Neural crest cell (in vitro differentiated cells): ENCODE measurements at places on chromosomes 1 and 21.

DNA sequence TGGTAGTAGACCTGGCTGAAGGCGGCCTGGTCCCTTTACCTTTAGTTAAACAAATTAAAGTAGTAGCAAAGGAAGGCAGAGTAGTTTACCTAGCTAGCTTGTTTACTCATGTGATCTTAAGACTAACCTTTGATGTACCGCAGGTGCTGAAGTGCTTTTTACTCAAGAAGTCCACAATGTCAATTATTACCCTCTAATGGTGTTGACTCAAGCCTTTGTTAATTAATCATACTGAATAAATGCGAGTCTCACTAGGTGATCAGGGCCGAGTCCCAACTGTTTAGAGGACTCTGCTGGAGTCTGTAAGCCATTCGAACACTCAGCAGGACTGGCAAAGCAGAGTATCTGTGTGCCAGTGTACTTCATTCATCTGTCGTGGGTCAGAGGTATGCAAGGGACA, 381.1 kb upstream of the NCAM2 start:
- DNase-seq: no peak

- DNase-seq: no peak
Observed at GRCh38 chr1:25011943-25012638, 82.0 kb upstream of the RUNX3 start.

DNA sequence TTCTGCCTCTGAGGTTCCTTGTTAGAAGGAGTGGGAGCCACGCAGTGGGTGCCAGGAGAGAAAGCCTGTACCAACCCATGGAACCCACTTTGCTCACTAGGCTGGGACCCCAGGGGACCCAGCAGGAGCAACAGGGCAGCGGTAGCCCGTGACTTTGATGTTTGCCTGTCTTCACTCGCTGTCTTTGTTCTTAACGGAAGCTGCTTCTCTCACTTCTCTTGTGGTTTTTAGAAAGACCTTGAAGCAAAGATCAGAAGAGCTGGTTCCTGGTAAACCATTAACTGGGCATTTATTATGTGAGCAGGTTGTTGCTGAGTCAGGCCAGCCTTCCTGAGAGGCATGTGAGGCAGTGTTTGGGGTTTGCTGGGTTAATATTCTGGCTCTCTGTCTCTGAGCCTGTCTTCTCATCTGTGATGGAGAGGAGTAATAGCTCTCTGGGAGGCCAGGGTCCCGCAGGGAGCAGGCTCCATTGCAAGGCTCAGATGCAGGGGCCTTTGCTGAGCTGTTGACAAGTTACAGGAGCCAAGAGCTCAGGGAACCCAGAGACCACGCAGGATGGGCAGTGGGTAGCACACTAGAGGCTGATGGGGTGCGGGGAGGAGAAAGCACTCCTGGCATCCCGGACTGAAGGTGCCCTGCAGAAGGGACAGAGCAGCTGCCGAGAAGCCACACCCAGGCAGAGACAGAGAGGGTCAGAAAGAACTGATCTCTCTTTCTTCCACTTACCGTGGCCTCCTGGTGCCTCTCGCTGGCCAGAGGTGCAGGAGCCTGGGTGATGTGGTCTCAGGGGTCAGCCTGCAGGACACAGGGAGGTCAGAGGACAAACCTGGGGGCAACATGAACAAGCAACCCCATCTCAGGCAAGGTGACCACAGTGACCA, 367.5 kb upstream of the C1orf174 start:
- DNase-seq: no peak

GRCh38 chr1:1101503-1101902, 14.4 kb downstream of the C1orf159 start:
- no peak for DNase-seq

DNA sequence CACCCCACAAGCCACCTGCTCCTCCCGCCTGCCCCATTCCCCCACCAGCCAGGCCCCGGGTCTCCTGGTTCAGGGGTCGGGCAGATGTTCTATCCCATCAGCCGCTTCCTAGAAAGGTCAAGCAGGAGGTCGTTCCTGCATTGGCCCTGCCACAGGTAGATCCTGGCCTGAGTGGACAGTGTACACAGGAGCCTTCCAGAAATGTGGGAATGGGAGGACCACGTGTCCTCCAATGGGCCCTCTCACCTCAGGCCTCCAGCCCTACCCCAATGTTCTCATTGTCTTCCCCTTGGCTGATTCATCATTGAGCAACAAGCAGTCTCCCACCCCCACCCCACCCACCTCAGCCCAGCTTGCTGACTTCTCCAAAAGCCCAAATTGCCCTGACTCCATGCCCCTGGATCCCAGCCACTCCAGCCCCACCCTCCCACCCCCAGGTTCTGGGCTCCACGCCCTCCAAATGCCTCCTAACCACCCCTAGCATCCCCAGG, 2.1 kb downstream of the S100A16 start:
- DNase-seq: no peak

- no peak for DNase-seq
Observed at GRCh38 chr1:19164274-19165015, 45.6 kb downstream of the UBR4 start.

DNA sequence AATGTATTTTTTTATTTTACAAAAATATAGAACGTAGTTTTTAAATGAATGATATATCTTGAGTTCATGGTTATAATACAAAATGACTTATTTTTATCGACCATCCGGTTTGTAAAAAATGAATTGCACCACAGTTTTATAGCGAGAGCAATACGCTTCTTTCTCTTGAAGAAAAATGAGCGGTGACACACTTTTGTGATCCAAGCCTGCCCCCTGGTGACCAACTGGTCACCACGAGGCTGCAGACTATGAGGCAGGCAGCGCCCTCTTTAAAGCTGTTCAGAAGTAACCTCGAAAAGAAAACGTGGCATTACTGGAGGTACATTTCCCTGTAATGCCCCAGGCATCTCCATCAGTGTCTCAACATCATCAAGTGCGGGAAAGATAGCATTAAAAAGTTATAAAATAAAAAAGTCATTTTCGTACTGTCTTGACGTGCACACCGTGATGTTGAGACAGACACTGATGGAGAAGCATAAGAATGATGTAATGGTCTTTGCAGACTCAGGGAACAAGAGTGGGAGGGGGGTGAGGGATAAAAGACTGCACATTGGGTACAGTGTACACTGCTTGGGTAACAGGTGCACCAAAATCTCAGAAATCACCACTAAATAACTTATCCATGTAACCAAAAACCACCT, 734.2 kb upstream of the ADAMTS5 start:
- peak; percentile 84 for DNase-seq

- DNase-seq: no peak
Observed at GRCh38 chr1:115056395-115056798, 26.8 kb downstream of the TSHB start.

DNA sequence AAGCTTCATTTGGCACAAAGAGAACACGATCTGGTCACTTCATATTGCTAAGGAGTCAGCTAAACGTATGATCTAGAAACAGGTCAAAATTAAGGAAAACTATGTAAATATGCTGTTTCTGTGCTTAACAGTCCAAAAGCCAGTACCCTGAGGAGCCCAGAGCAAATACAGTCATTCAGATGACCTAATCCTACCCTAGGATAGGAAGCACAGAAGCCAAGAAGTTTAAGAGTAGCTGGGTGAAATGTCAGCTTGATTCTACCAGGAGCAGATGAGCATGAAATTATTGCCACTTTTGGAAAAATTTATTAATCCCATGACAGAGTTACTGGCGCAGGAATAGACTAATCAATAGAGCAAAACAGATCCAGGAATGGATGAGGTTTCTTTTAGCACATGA, 18.3 kb downstream of the SORT1 start:
- DNase-seq: no peak
